Right hindlimb (tissue), 1 donor: ENCODE measurements at places on chromosomes 7 and 10.

DNA sequence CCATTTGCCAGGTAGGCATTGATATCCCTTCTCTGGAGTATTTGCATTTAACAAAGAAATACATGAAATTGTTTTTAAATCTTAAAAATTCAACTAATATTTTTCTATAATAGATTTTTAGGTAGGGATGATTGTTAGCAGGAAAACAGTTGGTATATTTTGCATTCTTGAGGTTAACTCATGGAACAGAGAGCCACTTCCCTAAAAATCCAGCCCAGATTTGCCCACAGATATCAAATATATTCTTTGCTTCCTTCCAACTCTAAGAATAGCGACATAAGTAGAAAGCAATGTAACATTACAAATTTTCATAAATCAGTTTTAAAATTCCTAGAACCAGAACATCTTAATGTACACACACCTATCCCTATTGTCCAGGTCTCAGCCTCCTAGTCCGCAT is 45.0 kb upstream of the ANLN start:
- no peak for DNase-seq

DNA sequence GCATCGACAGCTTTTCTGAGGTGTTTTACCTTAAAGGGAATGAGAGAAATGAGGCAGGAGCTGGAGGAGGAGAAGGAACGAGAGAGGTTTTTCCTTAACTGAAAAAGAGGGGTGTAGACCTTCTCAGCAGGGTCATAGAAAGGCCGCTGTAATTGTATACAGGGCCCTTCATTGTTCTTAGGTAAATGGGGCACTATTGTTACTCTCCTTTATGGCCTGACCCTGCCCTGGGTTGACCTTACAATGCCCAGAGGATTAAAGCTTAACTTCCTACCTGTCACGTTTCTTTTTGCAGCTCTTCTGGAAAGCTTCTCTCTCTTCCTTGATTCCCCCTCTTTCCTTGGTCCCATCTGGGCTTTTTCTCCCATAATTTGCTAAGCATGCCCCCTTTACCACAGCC is 13.7 kb upstream of the PDLIM1 start:
- DNase-seq = no peak

- DNase-seq = no peak
Observed at GRCh38 chr10:124632566-124632965, 111.6 kb downstream of the FAM53B start.

- DNase-seq = no peak
Observed at GRCh38 chr10:112913661-112914287, 36.3 kb upstream of the TCF7L2 start.

DNA sequence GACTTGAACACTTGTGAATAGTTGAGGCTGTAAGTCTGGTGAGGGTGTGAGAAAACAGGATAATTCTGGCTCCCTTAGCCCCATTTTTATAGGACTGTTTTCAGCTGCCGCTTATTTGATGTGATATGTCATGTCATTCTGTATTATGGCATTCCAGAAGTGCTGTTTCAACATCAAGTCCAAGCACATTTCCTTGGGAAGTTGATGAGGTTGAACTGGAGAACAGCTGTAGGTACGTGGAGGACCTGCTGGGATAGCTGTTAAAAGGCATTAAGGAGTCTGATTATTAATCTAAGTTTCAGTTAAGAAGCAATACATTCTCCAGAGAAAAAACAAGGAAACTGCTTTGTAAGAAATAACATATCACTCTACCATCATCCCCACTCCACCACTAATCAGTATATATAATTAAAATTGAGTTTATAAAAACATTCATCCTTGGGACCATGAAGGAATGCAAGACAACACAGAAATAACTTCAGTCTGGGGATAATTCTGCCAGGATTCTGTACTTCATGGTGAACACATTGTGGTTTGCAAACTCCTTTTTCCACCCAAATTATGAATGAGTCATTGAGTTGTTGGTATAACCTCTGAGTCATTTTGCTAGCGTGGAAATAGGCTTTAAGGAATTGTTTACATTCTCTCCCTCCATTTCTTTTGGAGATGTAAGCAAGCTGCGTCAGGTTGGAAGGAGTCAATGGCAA is 39.9 kb upstream of the TMEM229A start:
- DNase-seq = no peak

GRCh38 chr10:35546824-35547225 is 58.3 kb upstream of the GJD4 start:
- no peak for DNase-seq

GRCh38 chr7:102321351-102322201 is 34.7 kb downstream of the SPDYE6 start:
- peak; percentile 42 for DNase-seq

DNA sequence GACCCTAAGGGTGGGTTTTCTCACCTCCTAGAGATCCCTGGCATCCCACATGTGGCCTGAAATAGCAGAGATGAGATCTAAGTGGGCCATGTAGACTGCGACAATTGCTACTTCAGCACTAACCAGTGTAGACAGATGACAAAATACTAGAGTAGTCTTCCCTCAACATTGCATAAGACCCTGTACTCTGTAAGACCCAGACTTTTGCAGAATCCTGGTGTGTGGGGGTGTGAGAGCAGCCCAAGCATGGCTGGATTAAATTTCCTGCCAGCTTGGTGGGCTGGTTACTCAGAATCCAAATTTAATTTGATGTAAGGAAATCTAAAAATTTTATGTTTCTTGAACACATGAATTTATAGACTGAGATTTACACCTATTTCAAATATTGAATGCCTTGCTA is 88.3 kb downstream of the ZNF365 start:
- no peak for DNase-seq

- no peak for DNase-seq
Observed at GRCh38 chr10:103572347-103573204, 79.1 kb downstream of the NEURL1 start.

DNA sequence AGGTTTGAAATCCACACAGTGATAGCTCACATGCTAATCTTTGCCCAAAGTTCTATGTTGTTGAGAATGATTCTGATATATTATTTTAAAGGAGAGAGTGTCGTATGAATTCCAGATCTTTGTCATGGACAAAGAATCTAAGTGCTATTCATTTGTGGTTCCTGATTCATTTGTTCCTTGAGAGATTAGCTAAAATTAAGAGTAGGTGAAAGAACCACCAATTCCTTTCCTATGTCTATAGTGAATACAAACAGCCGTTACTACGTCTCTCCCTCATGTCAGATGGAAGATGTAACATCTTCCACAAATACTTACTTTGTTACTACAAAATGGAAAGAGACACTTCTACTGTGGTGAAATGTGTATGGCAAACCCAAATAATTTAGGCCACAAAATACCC is 3.3 kb upstream of the PLXDC2 start:
- DNase-seq = no peak

DNA sequence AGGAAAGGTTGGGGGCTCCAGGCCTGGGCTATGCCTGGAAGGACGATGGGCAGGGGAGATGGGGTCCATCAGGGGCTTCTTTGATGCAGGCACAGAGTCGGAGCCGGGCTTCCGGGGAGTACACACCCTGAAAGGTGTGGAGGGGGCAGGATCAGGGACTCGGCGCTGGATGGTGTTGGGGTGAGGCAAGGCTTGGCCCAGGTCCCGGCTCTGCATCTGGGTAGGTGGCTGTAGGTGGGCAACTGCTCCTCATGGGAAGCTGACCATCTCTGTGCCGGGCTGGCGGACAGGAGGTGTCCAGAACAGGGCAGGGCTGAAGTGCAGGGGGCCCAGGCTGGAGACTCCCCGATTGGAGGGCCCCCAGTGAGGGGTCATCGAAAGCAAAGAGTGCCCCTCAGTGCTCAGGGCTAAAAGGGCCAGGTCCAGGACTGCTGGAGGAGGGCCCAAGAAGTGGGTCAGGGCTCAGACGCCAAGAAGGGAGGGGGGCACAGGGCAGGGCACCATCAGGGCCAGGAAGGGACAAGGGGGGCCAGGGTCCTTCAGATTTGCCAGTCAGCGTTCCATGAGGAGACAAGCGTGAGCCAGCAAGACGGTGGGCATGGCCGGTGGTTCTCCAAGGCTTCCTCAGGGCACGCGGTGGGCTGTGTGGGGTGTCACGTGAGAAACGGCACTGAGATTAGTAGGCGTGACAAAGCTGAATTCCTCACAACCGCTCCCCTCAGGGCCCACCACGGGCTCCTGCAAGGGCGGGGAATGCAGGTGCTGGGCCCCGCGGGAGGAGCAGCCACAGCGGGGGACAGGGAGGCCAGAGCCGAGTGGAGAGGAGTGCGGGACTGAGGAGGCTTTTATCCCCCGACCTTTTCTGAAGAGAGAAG is 97.0 kb downstream of the BMS1 start:
- DNase-seq = no peak

GRCh38 chr10:49360271-49361177 is 35.4 kb downstream of the DRGX start:
- no peak for DNase-seq

DNA sequence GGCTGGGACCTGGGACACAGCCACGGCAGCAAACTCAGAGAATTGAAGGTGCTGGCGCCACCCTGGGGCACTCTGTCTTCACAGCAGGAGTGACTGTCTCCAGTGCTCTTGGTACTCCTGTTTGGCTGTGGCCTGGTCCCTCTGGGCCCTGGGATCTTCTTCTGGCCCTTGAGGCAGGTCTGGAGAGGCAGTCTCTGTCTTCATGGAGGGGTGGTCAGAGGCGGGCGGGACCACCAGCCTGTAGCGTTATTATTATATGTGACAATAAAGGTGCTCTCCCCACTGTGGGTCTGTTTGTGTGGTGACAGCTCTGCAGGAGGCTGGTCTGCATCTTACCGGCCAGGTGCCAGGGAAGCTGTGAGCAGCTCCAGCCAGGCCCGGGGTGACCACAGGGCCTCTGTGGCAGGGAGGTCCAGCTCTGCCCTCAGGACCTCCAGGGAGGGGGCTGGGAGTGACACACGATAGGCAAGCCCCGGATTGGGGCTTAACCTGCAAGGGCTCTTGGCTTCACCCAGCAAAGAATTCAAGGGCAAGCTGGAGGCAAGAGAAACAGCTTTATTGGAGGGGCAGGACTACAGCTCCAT is 70.3 kb downstream of the MYL10 start:
- no peak for DNase-seq

GRCh38 chr7:155941688-155942087 is 129.4 kb upstream of the SHH start:
- no peak for DNase-seq

DNA sequence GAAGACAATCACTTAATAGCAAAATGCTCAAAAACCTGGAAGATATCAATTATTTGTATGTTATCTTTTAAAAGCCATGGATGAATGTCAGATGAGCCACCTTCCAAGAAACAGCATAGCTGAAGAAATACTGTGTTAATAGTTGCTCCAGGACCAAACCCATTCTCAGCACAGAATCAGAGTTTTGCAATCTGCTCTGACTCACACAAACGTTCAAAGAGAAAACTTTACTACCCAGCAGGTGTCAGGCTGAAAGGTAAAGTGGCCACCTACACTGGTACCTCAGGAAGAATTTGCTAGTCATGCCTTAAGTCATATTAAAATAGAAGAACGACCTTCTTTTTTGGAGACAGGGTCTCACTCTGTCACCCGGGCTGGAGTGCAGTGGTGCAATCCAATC is 526.5 kb downstream of the PARD3 start:
- no peak for DNase-seq

DNA sequence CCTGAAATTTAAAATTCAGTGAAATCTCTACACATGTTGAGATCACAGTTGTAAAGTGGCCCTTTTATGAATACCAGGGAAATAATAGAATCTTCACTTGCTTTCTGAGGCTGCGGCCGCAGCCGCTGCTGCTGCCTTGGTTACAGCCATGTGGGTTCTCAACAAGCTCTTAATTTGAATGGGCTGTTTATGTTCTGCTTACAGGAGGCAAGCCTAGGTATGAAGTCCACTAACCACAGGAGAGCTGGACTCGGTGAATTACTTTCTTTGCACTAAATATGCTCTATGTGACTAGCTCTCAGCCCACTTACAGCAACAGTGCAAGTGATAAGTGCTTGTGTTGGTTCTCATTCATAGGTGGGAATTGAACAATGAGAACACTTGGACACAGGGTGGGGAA is 410.8 kb downstream of the SFMBT2 start:
- DNase-seq = no peak

DNA sequence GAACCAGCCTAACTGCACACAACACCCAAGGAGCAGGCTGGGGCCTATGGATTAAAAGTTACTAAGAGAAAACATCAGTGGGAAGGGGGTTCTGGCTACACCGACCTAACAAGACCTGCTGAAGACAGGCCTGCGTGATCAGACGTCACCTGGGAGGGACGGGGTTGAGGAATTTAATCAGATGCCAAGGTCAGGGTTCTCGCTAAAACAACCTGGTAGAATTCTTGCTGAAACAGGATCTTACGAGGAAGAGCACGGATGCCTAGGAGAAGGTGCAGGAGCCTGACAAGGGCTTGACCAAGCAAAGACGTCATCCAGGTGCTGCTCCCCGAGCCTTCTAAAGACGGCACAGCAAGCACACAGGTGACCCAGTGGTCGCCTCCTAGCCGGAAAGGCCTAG is 1.6 kb downstream of the IDI2 start:
- no peak for DNase-seq

DNA sequence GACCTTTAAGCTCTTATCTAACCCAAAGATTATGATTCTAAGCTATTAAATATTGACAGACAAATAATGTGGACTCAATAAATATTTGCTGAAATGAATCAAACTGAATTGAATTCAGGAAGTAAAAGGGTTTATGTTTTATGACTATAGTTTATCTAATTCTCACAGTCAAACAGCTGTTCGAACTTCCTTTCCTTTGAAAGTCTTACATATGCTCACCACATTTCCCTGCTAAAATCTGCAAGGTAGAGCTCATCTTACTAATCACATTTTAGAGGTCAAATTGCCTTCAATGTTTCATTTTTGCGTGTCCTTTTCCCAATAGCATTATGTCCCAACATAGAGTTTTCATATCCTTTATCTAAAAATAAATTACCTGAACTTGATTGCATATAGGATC is 154.9 kb upstream of the PPP1R3A start:
- DNase-seq = no peak

DNA sequence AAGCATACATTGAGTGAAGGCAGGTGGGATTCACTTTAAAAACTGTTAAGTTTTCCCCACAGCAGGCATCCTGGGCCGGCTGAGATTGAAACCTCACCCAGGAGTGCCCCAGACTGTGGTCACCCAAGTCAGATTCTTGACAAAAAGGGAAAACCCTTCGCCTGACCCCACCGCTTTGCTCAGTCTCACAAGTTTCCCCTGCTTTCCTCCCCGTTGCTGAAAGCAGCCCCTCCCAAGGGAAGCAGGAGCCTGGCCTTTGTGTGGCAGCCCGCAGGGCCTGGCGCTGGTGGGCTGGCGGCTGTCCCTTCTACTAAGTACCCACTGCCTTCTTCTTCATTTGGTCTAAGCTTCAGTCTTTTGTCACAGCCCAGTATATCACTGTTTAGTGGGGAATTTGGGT is 16.0 kb downstream of the RNF32 start:
- DNase-seq = no peak
